RKO (cell line): ENCODE measurements at places on chromosomes 5 and 9.

DNA sequence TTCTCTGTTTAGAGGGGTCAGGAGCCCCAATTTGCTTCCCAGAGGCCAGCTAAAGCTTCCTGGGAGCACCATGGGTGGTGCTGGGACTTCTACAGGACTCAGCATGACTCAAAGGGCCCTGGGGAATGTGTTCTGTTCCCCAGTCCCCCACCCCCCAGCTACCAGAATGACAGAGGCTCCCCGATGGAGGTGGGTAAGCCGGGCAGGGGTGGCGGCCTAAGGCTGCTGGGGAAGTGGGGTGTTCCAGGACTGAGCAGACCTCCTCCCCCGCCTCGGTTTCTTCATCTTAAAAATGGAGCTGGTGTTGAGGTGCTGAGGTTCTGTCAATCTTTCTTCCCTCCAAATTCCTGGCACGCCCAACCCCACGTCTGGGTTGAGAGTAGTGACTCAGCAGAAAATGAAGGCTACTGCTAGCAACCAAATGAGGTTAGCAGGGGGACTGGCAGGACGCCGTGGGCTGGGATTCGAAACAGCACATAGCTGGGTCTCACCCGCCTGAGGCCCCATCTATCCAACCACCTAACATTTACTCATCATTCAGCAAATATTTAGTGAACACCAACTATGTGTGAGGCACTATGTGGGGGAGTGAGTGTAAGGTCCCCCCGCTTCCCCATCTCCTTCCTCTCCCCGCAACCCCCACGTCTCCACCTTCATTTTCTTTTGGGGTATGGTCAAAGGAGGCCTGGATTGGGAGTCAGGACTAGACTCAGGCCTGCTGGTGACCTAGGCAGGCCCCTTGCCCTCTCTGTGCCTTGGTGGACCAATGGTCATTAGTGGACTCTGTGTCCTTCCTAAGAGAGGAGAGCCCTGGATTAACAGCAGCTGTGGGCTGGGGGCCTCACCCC is 50.2 kb downstream of the C9orf50 start:
- DNase-seq: peak; percentile 78

GRCh38 chr5:67065237-67065636 is 131.4 kb downstream of the CD180 start:
- DNase-seq: no peak

- no peak for DNase-seq
Measured at GRCh38 chr9:134730761-134731496, 89.3 kb downstream of the COL5A1 start.

- no peak for DNase-seq
Measured at GRCh38 chr5:1247811-1248210, 22.6 kb downstream of the SLC6A18 start.

DNA sequence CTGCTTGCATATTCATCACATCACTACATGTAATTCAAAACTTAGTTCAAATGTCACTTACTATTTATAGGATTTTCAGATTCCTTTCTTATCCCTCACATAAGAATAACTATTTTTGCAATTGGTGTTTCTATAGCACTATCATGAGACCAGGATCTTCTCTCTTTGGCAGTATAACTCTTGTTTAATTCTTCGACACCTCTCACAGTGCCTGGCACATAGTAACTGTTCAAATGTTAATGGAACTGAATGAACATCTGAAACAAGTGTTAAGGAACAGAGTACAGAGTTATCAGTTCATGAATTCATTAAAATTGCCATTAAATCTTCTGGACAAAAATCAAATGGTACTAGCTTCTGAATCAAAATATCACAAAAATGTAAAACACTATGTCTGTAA is 40.0 kb downstream of the FBXL17 start:
- no peak for DNase-seq

DNA sequence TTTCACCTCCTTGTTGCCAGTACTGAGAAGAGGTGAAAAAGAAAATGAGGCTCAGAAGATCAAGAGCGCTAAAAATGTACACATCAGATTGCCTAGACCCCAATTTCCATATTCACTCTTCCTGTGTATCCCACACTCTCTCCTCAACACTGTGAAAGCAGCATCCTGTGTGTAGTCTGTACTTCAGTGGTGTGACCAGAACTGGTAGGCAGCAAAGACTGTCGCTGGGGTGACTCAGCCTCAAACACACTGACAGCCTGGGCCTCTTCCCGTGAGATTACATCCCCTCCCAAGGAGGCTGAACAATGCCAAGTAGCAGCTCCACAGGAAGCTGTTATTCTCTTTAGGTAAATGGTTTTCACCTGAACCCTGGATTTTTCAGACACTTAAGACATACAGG is 135.5 kb downstream of the CCDC192 start:
- peak; percentile 48 for DNase-seq

GRCh38 chr9:15468145-15468544 is 42.6 kb downstream of the PSIP1 start:
- DNase-seq: no peak

- no peak for DNase-seq
Measured at GRCh38 chr9:22159586-22159985, 150.5 kb upstream of the CDKN2B start.

- no peak for DNase-seq
Measured at GRCh38 chr9:18109675-18110074, 364.3 kb upstream of the ADAMTSL1 start.

DNA sequence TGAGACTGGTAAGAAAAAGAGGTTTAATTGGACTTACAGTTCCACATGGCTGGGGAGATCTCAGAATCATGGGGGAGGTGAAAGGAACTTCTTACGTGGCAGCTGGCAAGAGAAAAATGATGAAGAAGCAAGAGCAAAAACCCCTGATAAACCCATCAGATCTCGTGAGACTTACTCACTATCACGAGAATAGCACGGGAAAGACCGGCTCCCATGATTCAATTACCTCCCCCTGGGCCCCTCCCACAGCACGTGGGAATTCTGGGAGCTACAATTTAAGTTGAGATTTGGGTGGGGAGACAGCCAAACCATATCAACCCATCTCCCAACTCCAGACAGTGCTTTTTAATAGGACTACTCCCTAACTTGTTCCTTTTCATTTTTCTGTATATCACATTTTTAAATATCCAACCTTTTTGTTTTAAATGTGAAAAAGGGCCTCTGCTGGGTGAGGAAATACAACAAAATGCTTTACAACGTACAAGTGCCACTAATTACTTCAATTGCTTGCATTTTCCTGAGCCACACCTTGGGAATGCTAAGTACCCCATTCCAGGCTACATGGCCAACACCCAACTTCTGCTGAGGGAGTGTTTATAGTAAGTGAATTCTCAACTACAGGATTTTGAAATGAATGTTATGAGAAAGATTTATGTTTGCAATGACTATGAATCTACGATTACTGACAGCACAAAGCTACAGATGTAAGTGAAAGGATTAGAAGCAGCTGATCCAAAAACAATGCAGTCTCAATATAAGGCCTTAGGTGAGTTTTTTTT is 294.1 kb upstream of the CD180 start:
- DNase-seq: no peak

DNA sequence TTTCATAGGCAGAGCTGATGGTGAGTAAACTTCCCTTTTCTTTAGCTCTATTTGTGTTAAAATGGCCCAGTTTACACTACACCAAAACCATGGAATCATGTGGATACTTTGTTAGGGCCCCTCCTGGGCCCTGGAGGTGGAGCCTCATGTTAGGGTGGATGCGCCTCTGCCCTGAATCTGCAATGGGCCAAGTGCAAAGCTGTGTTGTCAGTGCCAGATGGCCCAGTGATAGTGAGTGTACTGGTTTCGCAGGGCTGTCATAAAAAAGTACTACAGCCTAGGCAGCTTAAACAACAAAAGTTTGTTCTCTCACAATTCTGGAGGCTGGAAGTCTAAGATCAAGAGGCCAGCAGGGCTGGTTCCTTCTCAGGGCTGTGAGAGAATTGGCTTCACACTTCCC is 64.8 kb downstream of the HSPA4 start:
- DNase-seq: no peak

- DNase-seq: no peak
Measured at GRCh38 chr5:134084570-134084969, 29.9 kb upstream of the TCF7 start.

GRCh38 chr9:124947727-124948391 is 7.0 kb upstream of the GOLGA1 start:
- no peak for DNase-seq

DNA sequence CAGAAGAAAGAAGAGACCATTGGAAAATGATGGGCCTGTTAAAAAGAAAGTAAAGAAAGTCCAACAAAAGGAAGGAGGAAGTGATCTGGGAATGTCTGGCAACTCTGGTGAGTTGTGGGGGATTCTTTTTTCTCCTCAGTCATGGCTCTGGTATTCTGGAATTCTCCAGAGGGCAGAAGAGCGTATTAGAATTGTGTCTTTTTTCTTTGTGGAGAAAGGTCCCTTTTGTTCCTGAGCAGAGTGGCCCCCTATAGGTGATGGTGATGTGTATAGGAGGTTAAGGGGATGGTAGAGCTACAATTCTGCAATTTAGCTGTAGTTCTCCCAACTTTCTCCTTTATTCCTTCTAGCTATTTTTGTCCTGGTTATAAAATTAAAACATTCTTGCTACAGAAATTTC is 1.6 kb upstream of the DHFR start:
- peak; percentile 50 for DNase-seq

GRCh38 chr9:78577156-78577906 is 280.4 kb downstream of the PSAT1 start:
- no peak for DNase-seq

GRCh38 chr9:119986205-119986604 is 593.8 kb downstream of the CDK5RAP2 start:
- no peak for DNase-seq

- DNase-seq: peak; percentile 49
Measured at GRCh38 chr5:164597293-164597900, 1092.0 kb downstream of the MAT2B start.

GRCh38 chr5:158485047-158485446 is 614.7 kb downstream of the EBF1 start:
- DNase-seq: no peak

DNA sequence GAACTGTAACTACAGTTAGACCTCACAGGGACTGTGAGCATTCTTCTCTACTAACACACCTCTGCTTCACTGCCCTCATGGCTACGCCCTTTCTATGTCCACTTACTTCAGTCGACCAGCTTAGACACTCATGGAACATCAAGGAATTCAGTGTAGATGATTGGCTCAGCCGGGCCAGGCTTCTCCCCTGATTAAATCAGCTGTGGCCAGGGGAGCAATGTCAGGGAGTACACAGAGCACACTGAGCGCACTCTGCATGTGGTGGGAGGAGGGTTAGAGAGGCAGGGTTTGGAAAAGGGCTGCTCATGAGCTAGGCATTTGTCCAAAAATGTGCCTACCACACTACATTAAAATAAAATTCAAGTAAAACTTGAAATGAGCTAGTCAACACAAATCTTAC is 400.5 kb downstream of the ARRDC3 start:
- no peak for DNase-seq

DNA sequence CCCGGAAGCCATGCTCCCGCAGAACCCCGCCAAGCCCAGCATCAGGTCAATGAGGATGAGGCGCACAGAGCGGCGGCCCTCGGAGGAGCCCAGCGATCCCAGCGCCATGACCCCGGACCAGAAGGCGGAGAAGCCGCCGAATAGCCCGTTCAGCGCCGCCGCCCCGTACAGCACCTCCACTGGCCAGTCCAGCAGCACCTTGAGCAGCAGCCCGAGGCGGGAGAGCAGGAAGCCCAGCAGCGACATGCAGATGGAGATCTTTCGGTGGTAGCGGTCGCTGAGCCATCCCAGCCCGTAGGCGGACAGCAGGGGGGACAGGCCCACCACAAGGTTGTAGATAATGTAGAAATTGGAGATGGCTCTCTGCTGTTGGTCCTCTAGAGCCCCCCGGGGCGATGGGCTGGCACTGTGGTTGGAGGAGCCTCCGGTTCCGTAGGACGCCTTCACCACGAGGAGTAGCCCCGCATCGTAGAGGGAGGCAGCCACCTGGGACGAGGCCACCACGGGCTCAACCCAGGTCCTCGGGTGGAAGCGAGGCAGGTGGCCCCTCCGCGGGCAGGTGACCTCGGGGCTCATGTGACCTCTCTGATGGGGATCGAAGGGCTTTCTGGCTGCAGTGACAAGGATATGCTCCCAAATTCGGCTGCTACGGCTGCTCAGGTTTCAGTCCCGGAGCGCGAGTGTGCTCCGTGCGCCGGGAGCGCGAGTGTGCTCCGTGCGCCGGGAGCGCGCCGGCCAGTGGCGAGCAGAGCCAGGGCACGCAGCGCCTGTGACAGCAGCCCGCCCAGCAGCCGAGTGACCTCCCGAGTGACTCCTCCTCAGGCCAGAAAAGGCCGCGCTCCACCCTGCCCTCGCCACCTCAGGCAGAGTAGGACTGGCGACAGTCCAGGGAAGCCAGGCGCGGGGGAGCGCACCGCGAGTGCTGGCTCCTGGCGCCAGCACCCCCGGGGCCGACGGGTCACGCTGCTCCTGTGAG is at the start of gene SLC46A2:
TSS of gene SLC46A2 (minus strand) at position 771 of the 976 bp plus-strand sequence. CDS start at position 576, 195 bp downstream.
- DNase-seq: no peak

DNA sequence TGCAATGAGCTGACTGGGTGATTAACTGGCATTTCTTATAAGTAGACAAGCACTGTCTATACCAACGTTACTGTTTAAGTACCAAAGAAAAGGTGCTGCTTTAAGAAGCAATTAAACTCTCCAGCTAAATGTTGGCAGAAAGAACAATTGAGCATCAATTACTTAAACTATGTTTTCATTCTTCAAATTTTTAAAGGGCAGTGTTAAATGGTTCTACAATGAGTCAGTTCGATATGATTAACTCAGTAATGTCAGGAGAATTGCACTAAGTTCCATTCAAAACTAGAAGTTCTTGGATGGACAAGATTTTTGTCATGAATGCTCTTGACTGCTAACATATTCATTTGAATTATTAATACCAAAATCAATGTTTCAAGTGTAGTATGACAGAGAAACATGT is 593.7 kb downstream of the DNAH5 start:
- DNase-seq: no peak

DNA sequence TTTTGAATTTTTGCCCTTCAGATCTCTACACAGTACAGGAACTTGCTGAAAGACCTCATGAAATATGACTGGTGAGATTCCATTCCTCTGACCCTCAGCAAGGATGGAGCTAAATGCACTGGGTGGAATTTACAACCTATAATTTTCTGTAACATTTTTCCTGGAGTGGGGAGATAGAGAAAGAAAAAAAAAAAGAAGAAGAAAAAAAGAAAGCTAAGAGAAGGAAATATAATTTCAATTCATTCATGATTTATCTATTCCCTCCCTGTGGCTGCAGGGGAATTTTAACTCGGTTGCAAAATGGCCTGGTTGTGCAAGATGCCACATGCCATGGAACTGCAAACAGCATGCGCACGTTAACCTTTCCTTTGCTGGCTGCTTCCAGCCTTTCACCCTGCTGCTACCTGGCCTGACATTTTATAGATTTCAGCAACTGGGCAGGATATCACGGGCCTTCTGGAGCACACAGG is 155.4 kb downstream of the FSTL4 start:
- DNase-seq: no peak
